ENCODE measurements at places on chromosomes 6 and 20.
A peak's percentile ranks its signal among the peaks of the same experiment; 100 is the strongest.

- H3K27me3 ChIP-seq: no peaks in the 10 kb centered on the region
- no peak overlapping the region for H3K4me3 ChIP-seq
- no peaks in the 10 kb centered on the region for H3K4me1 ChIP-seq
- H3K27ac ChIP-seq: no peak overlapping the region
- no peak for DNase-seq
- no peaks in the 10 kb centered on the region for H3K36me3 ChIP-seq
Observed at GRCh38 chr6:131281471-131282270, 146.4 kb downstream of the AKAP7 start.

DNA sequence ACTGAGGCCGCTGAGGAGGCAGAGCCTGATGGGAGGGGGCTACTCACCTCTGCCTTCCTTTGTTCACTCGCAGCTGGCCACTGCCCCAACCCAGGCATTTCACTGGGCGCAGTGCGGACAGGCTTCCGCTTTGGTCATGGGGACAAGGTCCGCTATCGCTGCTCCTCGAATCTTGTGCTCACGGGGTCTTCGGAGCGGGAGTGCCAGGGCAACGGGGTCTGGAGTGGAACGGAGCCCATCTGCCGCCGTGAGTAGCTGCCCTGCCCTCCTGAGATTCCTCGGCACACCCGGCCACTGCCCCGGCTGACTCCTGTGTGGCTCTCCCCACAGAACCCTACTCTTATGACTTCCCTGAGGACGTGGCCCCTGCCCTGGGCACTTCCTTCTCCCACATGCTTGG, 6.0 kb downstream of the C2 start:
- no peaks in the 10 kb centered on the region for H3K4me1 ChIP-seq
- H3K4me3 ChIP-seq: no peak overlapping the region
- no peaks in the 10 kb centered on the region for H3K27me3 ChIP-seq

- H3K27me3 ChIP-seq: no peaks in the 10 kb centered on the region
- H3K27ac ChIP-seq: peak overlapping the region; percentile 7
- H3K4me1 ChIP-seq: peaks cover 43% of the 10 kb centered on the region
- DNase-seq: no peak
Observed at GRCh38 chr20:17961587-17961940, 7.0 kb downstream of the SNX5 start.

- H3K36me3 ChIP-seq: no peaks in the 10 kb centered on the region
- peaks cover 4% of the 10 kb centered on the region for H3K4me1 ChIP-seq
- DNase-seq: no peak
- no peaks in the 10 kb centered on the region for H3K27me3 ChIP-seq
- no peak overlapping the region for H3K4me3 ChIP-seq
- H3K27ac ChIP-seq: no peak overlapping the region
Observed at GRCh38 chr6:36625158-36625919, 31.2 kb downstream of the SRSF3 start.

GRCh38 chr6:95917034-95917433, 98.7 kb upstream of the FUT9 start:
- H3K4me1 ChIP-seq: no peaks in the 10 kb centered on the region
- no peaks in the 10 kb centered on the region for H3K27me3 ChIP-seq
- DNase-seq: no peak
- H3K36me3 ChIP-seq: no peaks in the 10 kb centered on the region

DNA sequence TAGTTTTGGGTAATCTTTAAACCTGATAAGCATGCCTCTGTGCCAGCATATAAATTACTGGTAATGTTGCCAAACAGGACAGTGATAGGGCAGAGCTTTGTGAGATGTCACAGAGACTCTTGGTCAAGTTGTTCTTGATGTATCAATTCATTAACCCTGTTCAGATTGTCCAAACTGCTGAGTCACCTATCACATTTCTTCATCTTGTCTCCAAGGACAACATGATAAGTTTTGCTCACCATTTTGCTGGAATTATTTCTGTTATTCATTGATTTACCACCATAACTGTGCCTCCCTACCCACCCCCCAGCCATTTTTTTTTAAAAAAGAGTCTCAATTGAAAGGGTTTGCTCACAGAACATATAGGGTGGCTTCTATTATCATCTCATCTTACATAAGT, 19.5 kb upstream of the GMNN start:
- H3K36me3 ChIP-seq: no peaks in the 10 kb centered on the region
- no peak overlapping the region for H3K27ac ChIP-seq
- no peak overlapping the region for H3K4me3 ChIP-seq
- DNase-seq: no peak
- no peaks in the 10 kb centered on the region for H3K27me3 ChIP-seq

- no peaks in the 10 kb centered on the region for H3K27me3 ChIP-seq
- DNase-seq: no peak
- H3K4me3 ChIP-seq: no peak overlapping the region
Observed at GRCh38 chr6:74410630-74411029, 714.6 kb downstream of the CD109 start.

DNA sequence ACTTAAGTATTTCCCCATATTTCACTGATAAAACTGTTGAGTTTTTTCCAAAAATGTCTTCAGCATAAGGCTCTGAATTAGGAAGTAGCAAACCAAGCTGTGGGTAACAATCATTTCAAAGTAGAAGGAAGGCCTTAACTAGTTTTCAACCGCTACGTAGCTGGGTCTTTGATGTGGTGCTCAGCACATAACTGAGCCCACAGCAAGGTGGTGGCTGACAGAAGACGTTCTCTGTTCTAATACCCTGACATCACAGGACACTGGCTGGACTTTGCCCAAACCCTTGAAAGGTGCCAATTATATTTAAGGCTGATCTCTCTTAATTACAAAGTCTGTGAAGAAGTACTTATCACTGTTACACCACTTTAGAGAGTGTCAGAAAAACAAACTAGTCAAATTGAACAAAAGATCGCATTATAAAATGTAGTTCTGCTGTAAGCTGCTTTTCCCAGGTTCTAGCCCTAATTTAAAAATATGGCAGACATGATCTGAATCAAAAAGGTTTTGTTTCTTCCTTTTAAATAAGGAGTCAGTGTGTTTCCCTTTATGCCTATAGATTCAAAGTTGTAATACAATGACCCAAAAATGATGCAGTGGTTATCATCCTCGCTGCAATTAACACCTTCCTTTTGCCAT, 26.7 kb downstream of the MAN1A1 start:
- H3K27ac ChIP-seq: no peak overlapping the region
- DNase-seq: no peak
- peaks cover 11% of the 10 kb centered on the region for H3K4me1 ChIP-seq

DNA sequence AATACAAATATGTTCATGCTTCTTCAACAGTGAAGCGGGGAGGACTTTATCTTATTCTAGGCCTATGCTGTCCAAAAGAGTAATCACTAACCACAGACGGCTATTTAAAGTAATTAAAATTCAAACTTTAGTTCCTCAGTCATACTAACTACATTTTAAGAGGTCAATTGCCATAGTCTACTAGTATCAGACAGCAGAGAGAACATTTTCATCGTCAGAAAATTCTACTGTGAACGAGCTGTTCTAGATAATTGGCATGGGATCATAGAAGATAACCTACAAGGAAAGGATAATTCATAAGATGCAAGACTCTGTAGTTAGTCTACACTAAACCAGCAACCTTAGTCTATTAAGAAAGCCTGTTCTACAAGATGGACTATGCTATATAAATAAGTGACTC, 44.4 kb downstream of the PRKN start:
- no peak overlapping the region for H3K27ac ChIP-seq
- no peaks in the 10 kb centered on the region for H3K36me3 ChIP-seq
- H3K4me3 ChIP-seq: no peak overlapping the region

GRCh38 chr6:63573899-63574553, 1.7 kb downstream of the LOC128125822 start:
- peaks cover 25% of the 10 kb centered on the region for H3K4me1 ChIP-seq
- peak overlapping the region; percentile 97 for H3K27ac ChIP-seq
- peak overlapping the region; percentile 76 for H3K4me3 ChIP-seq
- no peaks in the 10 kb centered on the region for H3K27me3 ChIP-seq

DNA sequence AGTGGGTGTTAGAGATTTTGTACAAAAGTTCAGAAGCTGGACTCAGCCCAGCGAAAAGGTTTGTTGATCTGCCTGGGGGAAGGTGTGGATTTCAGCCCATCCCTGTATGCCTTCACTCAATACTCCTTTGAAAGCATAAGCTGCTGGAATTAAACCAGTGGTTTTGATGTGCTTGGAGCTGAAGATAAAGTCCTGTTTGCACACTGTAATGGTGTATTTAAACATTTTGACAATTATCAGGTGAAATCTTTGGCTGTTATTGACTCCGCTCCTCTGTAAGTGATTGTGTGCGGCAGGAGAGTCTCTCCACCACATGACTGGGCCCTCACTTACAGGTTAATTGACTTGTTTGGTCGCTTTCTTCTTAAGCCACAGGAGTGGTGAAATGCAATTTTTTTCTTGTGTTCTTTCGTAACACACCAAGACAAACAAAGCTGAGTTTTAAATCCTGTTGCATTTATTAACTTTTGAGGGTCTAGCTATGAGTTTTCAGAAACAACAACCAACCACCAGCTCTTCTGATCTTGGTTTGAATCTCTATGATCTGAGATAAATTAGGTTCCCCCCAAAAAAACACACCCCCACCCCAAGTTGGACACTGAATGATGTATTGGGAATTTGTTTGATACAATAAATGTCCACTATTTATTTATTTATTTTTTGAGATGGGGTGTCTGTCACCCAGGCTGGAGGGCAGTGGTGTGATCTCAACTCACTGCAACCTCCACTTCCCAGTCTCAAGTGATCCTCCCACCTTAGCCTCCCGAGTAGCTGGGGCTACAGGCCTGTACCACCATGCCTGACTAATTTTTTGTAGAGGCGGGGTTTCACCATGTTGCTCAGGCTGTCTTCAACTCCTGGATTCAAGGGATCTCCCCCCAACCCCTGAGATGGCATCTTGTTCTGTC, 46.3 kb upstream of the NCOA3 start:
- no peak overlapping the region for H3K4me3 ChIP-seq
- H3K36me3 ChIP-seq: no peaks in the 10 kb centered on the region
- DNase-seq: no peak
- peaks cover 39% of the 10 kb centered on the region for H3K4me1 ChIP-seq

DNA sequence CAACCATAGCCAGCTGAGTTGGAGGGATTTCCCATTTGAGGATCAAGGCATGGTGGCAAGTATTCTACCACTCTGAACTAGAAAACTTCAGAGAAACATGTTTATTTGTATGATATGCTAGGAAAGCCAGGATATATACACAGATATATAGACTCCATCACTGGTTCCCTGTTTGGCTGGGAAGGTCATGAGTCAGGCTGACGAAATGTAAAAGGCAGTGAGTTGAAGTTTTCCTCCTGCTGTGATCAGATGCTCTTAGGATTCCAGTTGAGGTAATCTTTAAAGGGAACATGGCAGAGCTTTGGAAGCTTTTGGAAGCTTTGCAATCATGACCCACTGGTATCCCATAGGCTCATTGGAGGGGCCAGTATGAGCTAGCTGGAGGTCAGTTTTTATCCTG, 1369.1 kb downstream of the EPHA7 start:
- H3K27me3 ChIP-seq: no peaks in the 10 kb centered on the region
- peaks cover 26% of the 10 kb centered on the region for H3K36me3 ChIP-seq
- H3K4me3 ChIP-seq: no peak overlapping the region
- H3K4me1 ChIP-seq: peaks cover 2% of the 10 kb centered on the region
- no peak for DNase-seq

DNA sequence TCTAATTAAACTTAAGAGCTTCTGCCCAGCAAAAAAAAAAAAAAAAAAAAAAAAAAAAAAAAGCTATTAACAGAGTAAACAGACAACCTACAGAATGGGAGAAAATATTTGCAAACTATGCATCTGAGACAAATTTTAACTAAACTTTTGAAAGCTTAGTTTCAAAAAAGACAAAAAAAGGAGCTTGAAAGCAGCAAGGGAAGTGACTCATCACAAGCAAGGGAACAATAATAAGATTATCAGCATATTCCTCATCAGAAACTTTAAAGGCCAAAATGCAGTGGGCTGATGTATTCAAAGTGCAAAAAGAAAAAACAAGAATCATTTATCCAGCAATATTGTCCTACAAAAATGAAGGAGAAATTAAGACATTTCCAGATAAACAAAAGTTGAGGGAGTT, 158.6 kb downstream of the RNF144B start:
- H3K4me3 ChIP-seq: no peak overlapping the region
- H3K27me3 ChIP-seq: peaks cover 10% of the 10 kb centered on the region
- no peak overlapping the region for H3K27ac ChIP-seq

GRCh38 chr6:84738996-84739865, 25.2 kb downstream of the TBX18 start:
- H3K4me3 ChIP-seq: no peak overlapping the region
- H3K36me3 ChIP-seq: peaks cover 8% of the 10 kb centered on the region
- DNase-seq: no peak
- no peaks in the 10 kb centered on the region for H3K27me3 ChIP-seq

GRCh38 chr6:108581932-108582475, 21.3 kb downstream of the FOXO3 start:
- peaks cover 43% of the 10 kb centered on the region for H3K4me1 ChIP-seq
- no peak for DNase-seq
- H3K36me3 ChIP-seq: peaks cover 17% of the 10 kb centered on the region
- no peak overlapping the region for H3K4me3 ChIP-seq
- H3K27me3 ChIP-seq: no peaks in the 10 kb centered on the region
- H3K27ac ChIP-seq: peak overlapping the region; percentile 77

DNA sequence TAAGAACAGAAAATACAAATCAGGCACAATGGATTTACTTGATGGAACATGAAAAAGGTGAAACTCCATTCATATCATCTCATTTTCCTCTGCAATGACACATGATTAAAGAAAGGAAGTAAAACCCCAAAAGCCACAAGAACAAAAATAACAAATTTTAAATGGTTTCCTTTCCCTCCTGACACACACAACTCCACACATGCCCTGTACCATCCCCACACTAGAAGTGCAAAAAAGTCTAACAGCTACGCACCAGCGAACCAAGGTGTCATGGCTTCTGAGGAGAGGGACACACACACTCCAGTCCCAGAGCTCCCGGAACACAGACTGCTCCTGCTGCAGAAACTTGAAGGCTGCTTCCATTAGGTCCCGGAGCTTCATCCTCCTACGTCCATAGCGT, 25.3 kb downstream of the MDN1 start:
- H3K4me3 ChIP-seq: no peak overlapping the region
- peaks cover 69% of the 10 kb centered on the region for H3K36me3 ChIP-seq

DNA sequence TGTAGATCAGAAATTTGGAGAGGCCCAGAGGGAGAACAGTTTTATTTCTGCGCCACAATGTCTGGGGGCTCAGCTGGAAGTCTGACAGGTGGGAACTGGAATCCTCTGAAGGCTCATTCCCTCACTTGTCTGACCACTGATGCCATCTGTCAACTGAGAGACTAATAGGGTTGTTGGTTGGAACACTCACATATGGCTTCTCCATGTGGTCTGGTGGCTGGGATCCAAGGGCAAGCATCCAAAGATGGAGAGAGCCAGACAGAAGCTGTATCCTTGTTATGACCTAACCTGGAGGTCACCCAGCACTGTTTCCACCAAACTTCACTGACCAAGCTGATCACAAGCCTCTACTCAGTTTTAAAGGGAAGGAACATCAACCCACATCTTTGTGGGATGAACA, 117.9 kb upstream of the AKAP12 start:
- DNase-seq: no peak
- peaks cover 12% of the 10 kb centered on the region for H3K4me1 ChIP-seq

DNA sequence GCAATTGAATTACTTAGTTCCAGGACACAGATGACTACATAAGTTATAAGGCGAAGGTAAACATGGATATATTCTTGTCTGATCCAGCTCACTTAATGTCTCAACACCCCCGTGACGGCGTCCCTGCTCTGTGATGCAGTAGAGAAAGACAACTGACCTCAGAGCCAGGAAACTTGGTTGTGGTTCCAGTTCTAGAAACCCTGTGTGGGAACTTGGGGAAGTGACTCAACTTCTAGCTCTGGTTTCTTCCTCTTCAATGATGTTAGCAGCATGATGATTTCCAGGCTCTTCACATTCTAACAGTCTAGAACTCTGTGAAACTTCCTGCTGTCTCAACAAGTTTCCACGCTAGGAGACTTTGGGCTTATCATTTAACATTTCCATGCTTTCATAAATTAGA, 18.4 kb downstream of the LAMA4 start:
- H3K27ac ChIP-seq: no peak overlapping the region
- H3K4me1 ChIP-seq: peaks cover 30% of the 10 kb centered on the region
- H3K4me3 ChIP-seq: no peak overlapping the region
- H3K36me3 ChIP-seq: no peaks in the 10 kb centered on the region
- DNase-seq: no peak
- H3K27me3 ChIP-seq: no peaks in the 10 kb centered on the region

All from RWPE2 (cell line).